ENCODE measurements at places on chromosomes 6 and 20.

DNA sequence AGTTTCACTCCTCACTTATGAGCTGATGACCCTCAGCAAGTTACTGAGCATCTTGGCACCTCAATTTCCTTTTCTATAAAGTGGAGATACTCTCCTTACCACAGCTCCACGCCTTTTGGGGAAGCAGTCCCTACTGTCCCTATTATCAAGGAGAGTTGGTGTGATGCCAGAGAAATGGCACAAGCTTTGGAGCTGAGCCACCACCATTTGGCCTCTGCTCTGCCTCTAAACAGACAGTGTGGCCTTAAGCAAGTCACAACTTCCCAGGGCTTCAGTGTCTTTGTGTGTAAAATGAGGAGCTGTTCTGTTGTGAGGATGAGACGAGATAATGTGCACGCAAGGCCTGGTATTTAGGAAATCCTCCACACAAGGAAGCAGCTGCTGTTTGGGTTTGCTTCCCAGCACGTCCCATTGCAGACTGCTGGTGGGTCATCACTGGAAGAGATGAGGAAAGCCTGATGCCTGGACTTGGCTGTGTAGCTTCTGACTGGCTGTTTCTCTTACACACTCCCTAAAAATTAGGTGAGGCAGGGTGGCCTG, 18.5 kb downstream of the NSFL1C start:
- no peak for DNase-seq

DNA sequence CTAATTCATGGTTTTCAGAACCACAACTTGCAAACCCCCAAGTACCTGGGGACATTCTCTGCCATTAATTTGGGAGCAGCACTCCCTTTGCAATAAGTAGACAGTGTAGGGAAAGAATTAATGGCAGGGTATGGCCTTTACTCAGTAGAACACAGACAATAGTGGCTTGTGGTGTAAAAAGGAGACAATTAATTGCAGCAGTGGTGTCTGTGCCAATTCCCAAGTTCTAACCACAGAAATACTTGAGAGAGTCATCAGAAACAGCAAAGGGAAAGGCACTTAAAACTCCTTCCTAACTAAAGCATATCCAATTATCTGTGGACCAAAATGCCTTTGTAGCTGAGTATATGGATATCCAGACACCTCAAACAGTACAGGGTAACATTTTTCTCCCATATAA, 257.6 kb upstream of the POU3F2 start:
- no peak for DNase-seq

DNA sequence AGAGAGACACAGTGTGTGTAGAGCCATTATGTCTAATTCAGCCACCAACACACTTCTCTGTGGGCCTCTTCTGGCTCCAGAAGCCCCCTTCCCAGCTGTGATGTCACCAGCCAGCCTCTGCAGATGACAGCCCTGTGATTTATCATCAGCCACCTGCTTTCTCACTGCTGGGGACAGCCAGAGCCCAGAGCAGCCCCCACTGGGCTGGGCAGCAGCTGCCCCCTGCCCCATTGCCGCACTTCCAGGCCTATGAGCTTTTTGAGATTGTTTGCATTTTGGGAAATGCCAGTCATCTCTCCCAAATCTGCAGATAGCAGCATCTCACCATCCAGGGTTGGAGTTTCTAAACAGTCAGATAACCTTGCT, 21.9 kb upstream of the STX16 start:
- no peak for DNase-seq

GRCh38 chr6:4270776-4271175, 135.4 kb upstream of the ECI2 start:
- no peak for DNase-seq

GRCh38 chr6:3081960-3082359, 13.7 kb downstream of the RIPK1 start:
- DNase-seq: no peak

GRCh38 chr6:36938536-36938935, 16.0 kb upstream of the PI16 start:
- DNase-seq: no peak

GRCh38 chr20:11642866-11643265, 274.8 kb upstream of the BTBD3 start:
- DNase-seq: no peak

DNA sequence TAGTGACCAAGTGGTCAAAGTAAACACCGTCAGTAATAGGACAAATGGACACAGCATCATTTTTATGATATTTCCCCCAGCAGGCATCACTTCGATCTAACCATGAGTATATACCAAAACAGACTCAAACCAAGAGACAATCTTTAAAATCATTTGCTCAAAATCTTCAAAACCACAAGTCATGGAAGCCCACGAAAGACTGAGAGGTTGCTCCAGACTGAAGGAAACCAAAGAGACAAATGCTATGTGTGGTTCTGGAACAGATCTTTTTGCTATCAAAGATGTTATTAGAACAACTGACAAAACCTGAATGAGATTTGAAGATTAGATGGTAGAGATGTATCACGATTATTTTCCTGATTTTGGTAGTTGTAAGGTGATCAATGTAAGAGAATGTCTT, 197.7 kb downstream of the TBXT start:
- no peak for DNase-seq

DNA sequence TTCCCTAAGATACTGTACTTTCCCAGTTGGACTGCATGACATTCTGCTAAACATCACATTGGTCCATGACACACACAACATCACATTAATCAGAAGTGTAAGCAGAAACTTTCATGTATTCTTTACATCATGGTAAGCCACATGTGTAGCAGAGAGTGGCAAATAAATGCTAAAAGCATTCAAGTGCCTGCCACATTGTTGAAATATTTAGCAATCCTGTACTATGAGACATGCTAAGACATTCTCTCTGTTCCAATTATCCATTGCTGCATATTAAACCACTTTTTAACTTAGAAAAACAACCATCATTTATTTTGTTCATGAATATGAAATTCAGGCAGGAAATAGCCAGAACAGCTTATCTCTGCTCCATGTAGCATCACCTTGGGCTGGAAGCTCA, 207.7 kb upstream of the GJE1 start:
- no peak for DNase-seq

Data from activated effector memory CD4-positive, alpha-beta T cell treated with anti-CD3 and anti-CD28 coated beads, Interleukin-2, amount 50 U/mL, for 16 hours (primary cell).